Endodermal cell (in vitro differentiated cells): ENCODE measurements at places on chromosomes 4 and X. TPM values are rescaled to one million over a fixed set of nuclear protein-coding genes. Genes with fewer than 3 reads are reported as not detected.

DNA sequence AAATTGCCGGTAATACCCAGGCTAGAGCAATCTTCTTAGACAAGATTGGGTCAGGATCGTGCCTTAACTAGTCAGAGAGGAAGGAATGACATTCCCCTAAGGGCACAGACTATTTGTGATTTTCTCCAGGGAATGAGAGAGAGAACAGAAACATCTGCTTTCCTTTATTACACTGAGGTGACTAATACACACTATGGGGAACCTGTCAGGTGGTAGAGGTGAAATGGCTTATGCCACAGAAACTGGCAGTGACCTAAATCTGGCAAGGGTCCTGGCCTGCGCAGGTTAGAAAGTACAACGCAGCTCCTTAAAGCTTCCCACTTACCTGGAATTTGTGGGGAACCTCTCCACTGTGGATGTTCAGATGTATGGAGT is 16.6 kb upstream of the HPGD start:
- DNase-seq = no peak
- no peak overlapping the region for H3K4me3 ChIP-seq
- H3K27me3 ChIP-seq = no peaks in the 10 kb centered on the region
- H3K27ac ChIP-seq = no peak overlapping the region

- H3K36me3 ChIP-seq = no peaks in the 10 kb centered on the region
- no peaks in the 10 kb centered on the region for H3K27me3 ChIP-seq
- no peak overlapping the region for H3K4me3 ChIP-seq
- no peaks in the 10 kb centered on the region for H3K4me1 ChIP-seq
Observed at GRCh38 chr4:164501074-164501473, 252.9 kb upstream of the SMIM31 start.

DNA sequence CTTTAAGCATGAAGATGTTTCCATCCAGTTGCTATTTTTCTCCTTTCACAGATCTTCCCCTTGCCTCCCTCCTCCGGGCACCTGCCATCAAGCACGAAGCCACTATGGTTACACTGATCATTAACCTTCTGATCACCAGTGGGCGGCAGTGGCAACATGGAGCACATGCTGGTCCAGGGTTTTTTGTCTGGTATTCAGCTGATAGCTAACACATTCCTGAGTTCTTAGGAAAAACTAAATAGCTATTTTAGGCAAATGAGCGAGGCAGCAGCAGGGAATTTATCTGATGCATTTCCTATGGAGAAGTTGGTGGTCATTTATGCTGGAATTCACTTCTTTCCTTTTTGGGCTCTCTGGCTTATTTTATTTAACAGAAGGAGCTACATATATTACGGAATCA is 22.9 kb downstream of the SHISA3 start:
- H3K27me3 ChIP-seq = no peaks in the 10 kb centered on the region
- H3K4me3 ChIP-seq = no peak overlapping the region
- H3K4me1 ChIP-seq = no peaks in the 10 kb centered on the region
- no peak overlapping the region for H3K27ac ChIP-seq

DNA sequence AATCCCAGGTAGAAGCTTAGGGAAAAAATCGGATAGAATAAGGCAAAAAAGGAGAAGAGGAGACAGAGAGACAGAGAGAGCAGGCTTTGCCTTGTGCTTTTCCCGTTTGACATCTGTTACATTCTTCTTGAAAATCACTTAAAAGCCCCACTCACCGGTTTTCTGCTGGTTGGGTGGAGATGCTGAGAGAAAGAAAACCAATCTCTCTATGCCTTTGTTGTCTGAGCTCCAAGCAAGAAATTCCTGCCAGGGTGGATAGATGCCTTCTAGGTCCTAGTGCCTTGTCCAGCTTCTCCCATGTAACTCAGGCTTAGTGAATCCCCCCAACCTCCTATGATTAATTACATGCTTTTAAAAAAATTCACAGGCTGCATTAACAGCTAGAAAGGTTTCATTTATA is at the start of gene DCX:
Gene DCX (minus strand): TSS at position 210 of the 400 bp plus-strand sequence. CDS start 1,794 bp downstream, outside the sequence.
- DNase-seq = peak; percentile 57
- no peaks in the 10 kb centered on the region for H3K36me3 ChIP-seq
- H3K27ac ChIP-seq = peak within 1 kb of the TSS; percentile 93
- no peak within 1 kb of the TSS for H3K4me3 ChIP-seq
- no peaks in the 10 kb centered on the region for H3K27me3 ChIP-seq

ITGB1BP2 gene
- 3.9 and 6.1 TPM in 2 replicates for total RNA-seq

- no peaks in the 10 kb centered on the region for H3K27me3 ChIP-seq
- H3K4me1 ChIP-seq = no peaks in the 10 kb centered on the region
- no peak overlapping the region for H3K4me3 ChIP-seq
- no peak overlapping the region for H3K27ac ChIP-seq
- no peak for DNase-seq
Observed at GRCh38 chrX:154495472-154495922, 5.1 kb upstream of the SLC10A3 start.

DNA sequence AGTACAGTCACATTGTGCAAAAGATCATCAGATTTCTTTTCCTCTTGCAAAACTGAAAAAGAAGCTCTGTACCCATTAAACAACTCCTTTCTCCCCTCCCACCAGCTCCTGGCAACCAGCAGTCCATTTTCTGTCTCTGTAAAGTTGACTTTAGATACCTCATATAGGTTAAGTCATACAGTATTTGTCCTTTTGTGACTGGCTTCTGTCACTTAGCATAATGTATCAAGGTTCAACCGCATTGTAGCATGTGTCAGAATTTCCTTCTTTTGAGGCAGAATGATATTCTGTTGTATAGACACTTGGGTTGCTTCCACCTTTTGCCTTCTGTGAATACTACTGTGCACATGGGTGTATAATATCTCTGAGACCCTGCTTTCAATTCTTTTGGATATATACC is 121.8 kb downstream of the SH3KBP1 start:
- no peak for DNase-seq
- no peaks in the 10 kb centered on the region for H3K36me3 ChIP-seq
- no peaks in the 10 kb centered on the region for H3K4me1 ChIP-seq
- no peak overlapping the region for H3K27ac ChIP-seq

GSX2 gene
- total RNA-seq = not detected in 3 replicates

- no peak overlapping the region for H3K4me3 ChIP-seq
- H3K27me3 ChIP-seq = no peaks in the 10 kb centered on the region
- DNase-seq = no peak
- no peaks in the 10 kb centered on the region for H3K4me1 ChIP-seq
- H3K27ac ChIP-seq = no peak overlapping the region
Observed at GRCh38 chrX:55648434-55648833, 25.2 kb downstream of the FOXR2 start.

DNA sequence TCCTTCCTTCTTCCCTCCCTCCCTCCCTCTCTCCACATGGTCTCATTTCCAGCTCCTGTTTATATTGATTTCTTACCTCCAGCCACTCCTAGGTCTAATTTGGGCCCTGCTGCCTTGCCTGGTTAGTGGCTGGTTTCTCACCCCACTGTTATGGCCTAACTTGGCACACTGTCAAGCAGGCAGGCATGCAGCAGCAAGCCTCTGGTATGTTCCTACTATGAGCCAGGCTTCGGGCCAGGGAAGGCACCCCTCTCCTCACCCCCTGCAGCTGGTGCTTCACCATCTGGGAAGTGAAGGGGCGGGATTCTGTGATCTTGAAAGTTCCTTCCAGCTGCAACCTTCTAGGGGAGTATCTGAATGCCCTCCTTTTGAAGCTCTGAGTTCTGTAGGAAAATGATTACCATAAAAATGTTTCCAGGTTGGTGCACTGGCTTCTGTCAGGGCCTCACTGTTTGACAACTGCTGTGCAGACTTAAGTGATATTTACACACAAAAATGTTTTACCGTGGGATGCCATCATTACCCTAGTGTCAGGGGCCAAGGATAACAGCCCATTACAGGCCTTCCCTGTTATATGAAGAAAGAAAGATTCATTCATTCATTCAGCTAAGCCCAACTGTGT is 10.1 kb upstream of the VMA21 start:
- no peaks in the 10 kb centered on the region for H3K27me3 ChIP-seq
- H3K36me3 ChIP-seq = no peaks in the 10 kb centered on the region

POF1B gene
- not detected in 3 replicates for total RNA-seq

GRID2 gene
- total RNA-seq = 40.4 to 53.1 TPM (median 41.7 TPM) in 3 replicates
